CD8-positive, alpha-beta memory T cell (primary cell): ENCODE measurements at places on chromosomes 3 and 15.
A peak's percentile ranks its signal among the peaks of the same experiment; 100 is the strongest.

DNA sequence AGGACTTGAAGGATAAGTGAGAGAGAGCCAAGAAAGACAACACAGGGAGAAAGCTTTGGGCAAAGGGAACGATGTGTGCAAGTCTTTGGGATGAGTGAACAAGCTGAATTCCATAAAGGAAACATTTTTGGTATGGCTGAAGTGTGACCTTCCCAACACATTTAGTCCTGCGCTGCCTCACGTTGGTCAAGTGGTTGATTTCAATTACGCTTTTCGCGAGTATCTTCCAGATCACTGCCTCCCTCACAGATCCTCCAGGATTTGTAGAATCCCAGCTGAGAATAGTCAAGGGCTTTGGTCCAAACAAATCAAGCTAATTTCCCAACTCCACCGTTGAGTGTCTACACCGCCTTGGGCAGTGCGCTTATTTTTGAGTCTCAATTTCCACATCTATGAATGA is 338.4 kb upstream of the ADAMTS9 start:
- no peak for DNase-seq

- no peak for DNase-seq
Observed at GRCh38 chr3:172892158-172892557, 141.6 kb downstream of the ECT2 start.

DNA sequence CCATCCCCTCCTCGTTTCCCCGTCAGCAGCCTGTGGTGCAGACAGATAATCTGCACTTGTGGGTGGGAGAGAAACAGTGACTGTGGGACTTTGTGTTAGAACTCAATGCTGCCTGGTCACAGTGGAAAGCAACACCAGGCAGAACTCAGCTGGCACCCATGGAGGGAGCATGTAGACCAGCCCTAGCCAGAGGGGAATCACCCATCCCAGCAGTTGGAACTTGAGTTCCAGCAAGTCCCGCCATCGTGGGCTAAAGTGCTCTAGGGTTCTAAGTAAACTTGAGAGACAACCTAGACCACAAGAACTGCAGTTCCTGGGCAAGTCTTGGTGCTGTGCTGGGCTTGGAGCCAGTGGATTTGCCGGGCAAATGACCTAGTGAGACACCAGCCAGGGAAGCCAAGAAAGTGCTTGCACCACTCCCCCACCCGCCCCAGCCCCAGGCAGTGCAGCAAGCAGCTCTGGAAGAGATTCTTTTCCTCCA is 24.4 kb downstream of the ISG20 start:
- DNase-seq = no peak

GRCh38 chr3:178329936-178330335 is 206.3 kb upstream of the KCNMB2 start:
- no peak for DNase-seq

- no peak for DNase-seq
Observed at GRCh38 chr3:107117922-107118536, 259.2 kb upstream of the CCDC54 start.

DNA sequence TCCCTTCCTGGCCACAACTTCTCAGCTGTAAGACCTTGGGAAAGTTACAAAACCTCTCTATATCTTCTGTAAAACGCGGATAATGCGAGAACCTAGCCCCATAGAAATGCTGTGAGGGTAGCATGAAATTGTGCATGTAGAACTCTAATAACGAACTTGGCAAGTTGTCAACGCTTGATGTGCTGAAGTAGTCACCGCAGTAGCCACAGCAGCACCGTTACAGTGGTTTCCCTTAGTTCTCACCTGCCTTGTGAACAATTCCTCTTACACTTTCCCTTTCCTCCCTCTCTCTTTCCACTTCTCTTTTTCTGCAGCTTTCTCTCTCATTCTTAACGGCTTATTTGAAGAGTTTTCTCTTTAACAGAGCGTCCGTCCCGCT is 447 bp upstream of the SHQ1 start:
- peak; percentile 24 for DNase-seq

- DNase-seq = no peak
Observed at GRCh38 chr3:185958626-185959025, 20.8 kb upstream of the TRA2B start.

GRCh38 chr3:194849166-194849875 is 163.6 kb downstream of the FAM43A start:
- DNase-seq = no peak

DNA sequence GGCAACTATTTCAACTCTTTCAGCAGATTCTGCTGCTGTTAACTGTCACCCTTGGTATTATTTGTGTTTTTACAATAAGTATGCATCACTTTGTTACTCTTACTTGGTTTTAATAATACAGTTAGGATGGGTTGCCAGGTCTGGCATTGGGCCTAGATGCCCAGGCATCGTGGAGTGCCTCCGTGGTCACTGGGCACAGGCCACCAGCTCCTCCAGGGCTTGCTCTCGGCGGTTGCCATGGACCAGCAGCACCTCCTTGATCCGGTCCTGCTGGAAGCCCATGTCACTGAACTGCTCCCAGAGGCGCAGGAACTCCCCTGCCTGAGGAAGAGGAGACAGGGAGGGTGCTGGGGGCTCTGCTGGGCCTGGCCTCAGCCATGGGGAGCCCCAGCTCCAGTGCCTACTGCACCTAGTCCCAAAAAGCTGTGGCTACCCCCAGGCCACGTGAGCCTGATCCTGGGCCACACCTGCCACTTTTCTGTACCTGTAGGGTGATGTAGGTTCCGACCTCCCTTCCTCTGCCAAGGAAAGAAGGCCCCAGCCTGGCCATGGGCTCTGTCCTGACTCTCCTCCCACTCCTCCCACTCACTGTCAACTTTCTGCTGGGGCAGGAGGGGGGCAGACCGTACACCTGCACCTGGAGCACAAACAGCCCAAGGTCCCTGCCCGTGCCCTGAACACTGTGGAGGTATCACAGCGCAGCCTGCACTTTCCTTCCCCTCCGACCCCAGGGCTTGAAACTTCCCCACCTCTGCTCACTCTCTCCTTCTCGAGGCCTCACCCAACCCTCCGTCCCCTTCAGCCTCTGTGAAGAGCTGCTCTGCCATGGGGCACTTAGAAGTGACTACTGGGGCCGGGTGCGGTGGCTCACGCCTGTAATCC is 16.6 kb downstream of the KBTBD13 start:
- no peak for DNase-seq

DNA sequence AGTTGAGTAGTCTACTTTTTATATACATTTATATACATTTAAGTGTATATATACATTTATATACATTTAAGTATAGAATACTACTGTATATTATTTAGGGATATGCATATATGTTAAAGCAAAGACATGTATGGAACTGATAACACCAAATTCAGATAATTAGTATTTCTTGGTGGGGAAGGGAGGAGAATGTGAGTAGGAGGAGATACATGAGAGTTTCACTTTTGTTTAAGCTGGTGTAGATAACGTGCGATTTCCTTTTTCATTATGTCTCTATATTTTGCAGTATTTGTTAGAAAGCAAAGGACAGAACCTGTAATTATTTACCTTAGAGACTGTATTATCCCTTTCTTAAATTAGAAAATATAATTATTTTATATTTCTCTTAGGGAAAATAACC is 16.6 kb upstream of the NIT2 start:
- DNase-seq = no peak

- no peak for DNase-seq
Observed at GRCh38 chr3:52498137-52499054, 3.3 kb downstream of the STAB1 start.

DNA sequence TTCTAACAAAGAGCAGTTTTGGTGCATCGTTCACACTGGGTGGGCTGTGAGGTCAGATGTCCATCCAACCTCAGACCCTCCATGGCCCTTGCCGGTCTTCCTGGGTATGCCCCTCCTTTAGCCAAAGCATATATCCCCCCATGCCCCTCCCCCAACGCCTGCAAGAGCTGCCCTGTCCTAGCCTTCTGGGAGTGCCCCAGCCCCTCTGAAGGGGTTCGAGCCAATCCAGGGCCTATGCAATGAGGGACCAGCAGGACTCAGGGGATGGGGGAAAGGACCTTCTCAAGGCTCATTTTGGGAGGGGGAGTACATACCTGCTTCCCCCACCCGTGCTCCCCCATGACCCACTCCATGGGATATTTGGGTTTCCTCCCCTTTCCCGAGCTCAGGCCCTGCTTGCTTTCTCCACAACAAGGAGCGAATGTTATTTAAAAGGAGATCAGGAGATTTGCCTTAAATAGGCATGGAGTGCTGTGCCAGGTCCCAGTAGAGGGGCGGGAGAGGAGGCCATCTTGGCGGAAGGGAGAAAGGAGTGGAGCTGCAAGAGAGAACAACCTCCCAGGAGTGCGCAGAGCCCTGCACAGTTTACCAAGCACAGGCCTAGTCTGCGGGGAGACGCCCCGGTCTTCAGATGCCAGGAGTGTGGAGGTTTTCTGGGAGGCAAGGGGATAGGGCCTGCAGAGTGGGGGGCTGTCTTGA is 18.2 kb downstream of the PIF1 start:
- DNase-seq = no peak

DNA sequence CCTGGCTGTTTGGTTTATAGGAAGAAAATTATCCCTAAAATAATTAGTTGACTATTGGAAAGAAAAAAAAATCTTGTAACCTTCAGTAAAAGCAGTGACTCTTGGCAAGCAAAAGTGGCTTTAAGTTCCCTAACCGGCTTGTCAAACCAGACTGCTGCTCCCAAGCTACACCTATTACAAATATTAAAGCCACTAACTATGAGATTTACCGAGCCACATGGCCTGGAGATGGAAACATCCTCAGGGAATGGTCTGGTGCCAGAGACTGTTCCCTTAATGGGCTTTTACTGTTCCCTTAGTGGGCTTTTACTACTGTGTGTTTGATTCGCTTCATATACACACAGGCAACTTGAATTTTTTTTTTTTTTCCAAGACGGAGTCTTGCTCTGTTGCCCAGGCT is 35.9 kb upstream of the ZNF774 start:
- DNase-seq = no peak

- no peak for DNase-seq
Observed at GRCh38 chr3:117537949-117538348, 828.4 kb downstream of the TUSC7 start.

DNA sequence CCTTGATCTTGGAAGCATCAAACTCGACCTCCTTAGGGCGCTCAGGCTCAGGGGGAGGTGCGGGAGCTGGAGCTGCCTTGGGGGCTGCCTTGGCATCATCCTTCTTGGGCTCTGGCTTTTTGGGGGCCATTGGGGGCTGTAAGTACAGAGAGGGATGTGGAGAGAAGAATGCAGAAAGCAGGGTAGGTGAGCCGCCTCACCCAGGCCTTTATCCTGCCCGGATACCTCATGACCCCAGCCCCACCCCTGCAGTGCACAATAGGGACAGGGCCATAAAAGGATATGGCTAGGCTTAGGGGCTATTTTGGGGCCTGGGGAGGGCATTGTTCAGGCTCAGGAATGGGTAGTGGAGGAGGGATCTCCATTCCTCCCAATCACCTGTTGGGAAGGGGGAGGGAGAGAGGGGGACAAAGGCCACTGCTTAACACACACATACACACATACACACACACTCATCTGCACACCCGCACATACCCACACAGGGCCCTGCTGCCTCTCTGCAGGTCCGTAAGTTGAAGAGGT is at the start of gene MYL3:
Gene MYL3 (minus strand): TSS at position 184 of the 522 bp plus-strand sequence. CDS start 54 bp downstream, at position 130.
- DNase-seq = no peak

GRCh38 chr15:66565741-66566144 is at the start of gene LCTL:
LCTL (minus strand) TSS chr15:66565998; CDS start chr15:66565365, 633 bp downstream.
- DNase-seq = no peak

GRCh38 chr15:100726070-100726420 is 123.7 kb downstream of the ASB7 start:
- DNase-seq = no peak

DNA sequence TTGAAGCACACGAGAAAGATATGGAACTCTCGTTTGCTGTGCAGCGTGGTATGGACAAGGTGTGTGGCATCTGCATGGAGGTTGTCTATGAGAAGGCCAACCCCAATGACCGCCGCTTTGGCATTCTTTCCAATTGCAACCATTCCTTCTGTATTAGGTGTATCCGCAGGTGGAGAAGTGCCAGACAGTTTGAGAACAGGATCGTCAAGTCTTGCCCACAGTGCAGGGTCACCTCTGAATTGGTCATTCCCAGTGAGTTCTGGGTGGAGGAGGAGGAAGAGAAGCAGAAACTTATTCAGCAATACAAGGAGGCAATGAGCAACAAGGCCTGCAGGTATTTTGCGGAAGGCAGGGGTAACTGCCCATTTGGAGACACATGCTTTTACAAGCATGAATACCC is 1.2 kb downstream of the MKRN3 start:
- no peak for DNase-seq

DNA sequence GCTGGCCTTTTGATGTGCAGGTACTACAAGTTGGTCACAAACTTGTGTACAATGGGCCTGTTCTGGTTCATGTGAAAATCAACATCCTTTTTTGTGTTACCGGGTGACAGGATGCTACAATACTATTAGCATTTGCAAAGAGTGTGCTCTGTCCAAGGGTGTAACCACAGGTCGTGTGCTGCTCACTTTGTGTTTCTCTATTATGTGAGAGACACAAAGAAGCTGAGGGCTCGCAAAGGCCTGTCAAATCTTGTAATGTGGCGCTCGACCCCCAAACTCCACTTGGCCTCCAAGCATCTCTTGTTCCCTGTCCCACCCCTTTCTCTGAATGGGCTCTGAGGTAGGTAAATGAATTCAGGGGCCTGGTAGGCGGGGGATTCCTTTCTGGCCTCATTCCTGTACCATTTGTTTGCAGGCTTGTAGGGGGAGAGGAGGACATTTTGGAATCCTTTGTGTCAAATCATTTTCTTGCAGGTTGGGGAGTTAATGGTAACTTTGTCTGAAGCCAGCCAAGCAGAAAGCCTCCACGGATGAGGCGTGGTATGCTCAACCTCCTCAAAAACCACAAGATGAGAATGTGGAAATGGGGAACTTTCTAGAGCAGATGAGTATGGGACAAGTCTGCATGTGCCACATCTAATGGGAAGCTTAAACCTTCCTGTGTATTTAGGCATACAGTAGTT is 109.1 kb downstream of the OPA1 start:
- DNase-seq = no peak

GRCh38 chr3:147354623-147355022 is 51.7 kb downstream of the ZIC4 start:
- DNase-seq = no peak

- no peak for DNase-seq
Observed at GRCh38 chr3:160968761-160969160, 136.4 kb downstream of the B3GALNT1 start.

DNA sequence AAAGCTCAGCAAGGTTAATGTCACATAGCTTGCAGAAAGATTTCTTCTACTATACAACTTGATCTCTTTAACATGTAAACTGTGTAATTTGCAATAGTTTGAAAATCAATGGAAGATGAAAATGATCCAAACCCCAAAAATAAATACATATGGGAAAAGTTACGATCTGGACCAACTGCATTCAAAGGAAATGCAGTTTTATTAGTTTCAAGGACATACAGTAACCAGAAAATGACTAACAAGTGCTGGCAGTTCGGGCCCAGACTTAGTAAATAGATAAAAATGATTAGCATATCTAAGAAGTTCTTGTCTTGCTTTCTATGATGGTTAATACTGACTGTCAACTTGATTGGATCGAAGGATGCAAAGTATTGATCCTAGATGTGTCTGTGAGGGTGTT is 37.3 kb upstream of the LEKR1 start:
- DNase-seq = no peak

DNA sequence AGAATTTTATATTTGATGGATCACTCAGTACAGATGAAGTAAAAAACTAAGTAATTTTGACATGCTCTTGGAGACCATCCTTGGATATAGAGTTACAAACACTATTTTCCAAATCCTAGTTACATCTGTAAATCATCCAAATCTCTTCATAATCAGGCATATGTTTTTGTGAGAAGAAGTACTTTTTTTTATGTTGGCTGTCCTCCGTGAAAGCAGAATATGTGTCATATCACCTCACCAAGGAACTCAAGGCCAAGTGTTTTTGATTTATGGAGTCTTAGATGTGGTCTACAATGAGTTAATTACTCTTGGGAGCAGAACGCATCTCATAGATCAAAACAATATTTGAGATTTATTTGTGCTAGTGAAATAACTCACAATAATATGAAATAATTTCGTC is 416.5 kb upstream of the TGFBR2 start:
- DNase-seq = no peak
